ENCODE measurements at places on chromosomes 3 and 15.

GRCh38 chr15:83106994-83107840 lies at the start of gene TM6SF1:
TM6SF1 (plus strand) TSS chr15:83107645; CDS start chr15:83107681, 36 bp downstream.
- DNase-seq: no peak

- DNase-seq: no peak
These were observed 121.1 kb downstream of the OXSM start for GRCh38 chr3:25910997-25911396.

GRCh38 chr3:111787556-111788463 lies 71.3 kb upstream of the PHLDB2 start:
- DNase-seq: no peak

DNA sequence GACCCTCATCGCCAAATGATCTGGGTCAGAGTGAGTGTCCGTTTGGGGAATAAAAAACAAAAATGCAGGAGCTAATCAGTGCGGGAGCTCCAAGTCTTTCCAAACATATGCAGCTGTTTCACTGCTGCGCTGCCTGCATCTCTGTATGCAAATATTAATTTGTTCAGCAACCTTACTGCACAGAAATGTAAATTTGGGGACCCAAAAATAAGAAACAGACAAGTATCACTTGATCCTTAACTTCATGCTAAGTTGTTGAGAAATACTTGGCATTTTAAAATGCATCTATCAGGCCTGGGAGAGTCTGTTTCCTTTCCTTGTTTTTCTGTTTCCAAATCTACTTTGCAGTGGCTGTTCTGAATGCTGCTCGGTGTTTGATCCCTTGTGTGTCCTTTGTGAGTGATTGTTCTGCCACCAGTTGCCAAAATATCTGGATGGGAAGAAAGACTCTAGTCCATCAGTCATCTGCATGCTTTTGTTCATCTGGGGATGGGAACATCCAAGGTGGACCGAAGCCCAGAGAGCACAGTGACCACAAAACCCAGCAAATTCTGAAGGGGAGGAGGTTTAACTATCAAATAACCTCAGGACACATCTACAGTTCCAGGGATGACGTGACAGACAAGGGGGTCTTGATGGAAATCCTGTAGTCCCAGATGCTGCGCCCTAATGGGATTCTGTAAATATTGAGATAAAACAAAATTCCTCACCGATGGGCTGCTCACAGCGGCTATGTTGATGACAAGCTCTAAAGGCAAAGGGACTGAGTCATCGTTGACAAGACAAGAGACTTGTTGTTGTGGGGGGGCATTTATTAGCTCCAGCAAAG lies 199.5 kb upstream of the WNT5A start:
- DNase-seq: no peak

DNA sequence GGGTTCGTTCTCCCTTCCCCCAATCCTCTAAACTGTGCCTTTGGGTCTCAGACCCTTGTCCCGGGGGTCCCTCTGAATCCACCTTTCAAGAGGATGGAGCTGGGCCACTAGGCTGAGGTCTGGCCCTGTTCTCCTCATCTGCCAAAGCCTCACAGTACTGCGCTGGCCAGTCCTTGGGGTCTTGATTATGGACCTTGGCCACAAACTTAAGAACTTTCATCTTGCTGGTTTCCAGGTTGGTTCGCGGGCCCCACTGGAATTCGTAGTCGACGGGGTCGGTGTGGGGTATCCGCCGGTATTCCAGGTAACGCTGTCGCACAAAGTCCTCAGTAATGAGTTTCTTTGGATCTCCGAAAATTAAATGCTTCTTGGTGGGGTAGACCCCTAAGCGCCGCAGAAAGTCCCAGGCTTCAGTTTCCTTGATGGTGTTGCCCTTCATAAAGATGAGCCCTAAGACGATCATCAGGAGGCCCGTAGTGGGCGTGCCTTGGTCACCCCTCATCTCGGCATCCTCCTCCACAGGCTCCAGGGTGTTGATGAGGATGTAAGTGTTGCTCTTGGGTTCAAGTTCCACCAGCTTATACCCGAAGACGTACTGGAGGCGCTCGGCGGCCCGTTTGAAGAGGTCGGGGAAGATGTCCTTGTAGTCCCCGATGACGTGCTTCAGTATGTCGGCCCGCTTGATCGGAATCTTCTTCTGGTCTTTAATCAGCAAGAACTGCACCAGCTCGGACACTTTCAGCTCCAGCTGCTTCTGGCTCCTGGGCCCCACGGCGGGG lies 727 bp downstream of the NSMCE3 start:
- DNase-seq: peak; percentile 43

GRCh38 chr3:114380233-114380651 lies 86.4 kb downstream of the TIGIT start:
- no peak for DNase-seq

DNA sequence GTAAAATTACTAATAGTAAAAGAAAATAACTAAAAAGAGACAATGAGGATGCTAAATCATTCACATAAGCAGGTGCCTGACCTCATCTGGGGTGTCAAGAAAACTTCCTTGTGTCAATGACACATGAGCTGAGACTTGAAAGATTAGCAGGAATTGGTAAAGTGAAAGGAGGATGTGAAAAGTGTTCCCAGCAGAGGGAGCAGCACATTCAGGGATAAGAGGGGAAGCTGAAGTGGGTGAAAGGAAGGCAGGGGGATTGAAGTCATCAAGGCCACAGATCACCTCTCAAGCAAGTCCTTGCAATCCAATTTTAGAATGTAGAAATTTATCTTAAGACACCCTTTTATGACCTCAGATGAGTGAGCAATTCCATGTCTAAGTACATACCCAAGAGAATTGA lies 60.2 kb upstream of the ACP3 start:
- peak; percentile 32 for DNase-seq

- no peak for DNase-seq
These were observed 4.3 kb downstream of the RIOX2 start for GRCh38 chr3:97967966-97968365.

GRCh38 chr15:61159901-61160300 lies 69.2 kb downstream of the RORA start:
- DNase-seq: no peak

DNA sequence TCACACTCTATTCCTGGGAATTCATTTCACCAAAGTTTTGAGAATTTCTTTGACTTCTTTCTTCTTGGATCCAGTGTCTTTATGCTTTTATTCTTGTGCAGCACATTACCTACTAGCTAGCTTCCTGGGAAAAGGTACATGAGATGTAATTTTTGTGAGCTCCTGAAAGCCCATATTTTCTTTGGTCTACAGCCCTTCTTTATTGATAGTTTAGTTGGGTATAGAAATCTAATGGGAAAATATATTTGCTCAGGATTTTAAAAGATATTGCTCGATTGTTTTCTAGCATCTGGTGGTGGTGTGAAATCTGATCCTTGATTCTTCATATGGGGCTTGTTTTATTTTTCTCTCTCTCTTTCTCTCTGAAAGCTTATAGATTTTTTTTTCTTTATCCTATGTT lies 45.8 kb downstream of the FOXB1 start:
- DNase-seq: no peak

DNA sequence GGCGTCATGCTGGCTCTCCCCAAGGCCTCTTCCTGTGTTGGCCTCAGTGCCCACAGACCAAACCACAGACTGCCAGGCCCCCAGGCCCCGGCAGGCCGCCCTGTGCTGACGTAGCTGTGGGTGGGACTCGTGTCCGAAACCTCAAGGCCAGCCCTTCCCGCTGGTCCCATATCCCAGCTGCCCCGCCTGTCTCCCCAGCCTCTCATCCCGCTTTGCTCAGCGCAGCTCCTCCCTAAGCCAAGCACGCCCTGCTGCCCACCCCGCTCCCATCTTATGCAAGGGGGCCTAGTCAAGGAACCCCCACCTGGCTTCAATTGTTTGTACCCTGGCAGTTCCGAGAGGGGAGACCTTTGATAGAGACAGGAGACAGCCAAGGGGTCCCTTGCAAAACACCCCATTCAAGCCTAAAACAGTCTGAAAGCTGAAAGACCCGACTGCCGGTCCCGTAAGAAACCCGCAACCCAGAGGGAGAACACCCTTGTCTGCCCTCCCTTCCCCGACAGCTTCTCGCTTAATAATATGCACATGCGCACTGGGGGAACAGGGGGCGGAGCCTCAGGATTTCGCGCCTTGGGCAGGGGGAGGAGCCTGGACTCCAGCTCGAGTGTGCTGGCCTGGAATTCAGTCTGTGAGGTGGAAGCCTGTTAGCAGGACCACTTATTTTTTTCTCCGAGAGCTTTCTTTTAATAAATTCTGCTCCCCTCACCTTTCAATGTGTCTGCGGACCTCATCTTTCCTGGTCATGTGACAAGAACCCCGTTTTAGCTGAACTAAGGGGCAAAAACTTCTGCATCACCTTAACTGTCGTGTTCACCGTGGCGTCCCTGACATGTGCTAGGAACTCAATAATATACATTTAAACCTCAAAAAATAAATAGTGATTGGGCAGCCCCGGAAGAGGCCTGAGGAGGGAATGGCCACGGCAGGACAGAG lies 17.2 kb downstream of the TNFAIP8L3 start:
- DNase-seq: no peak

DNA sequence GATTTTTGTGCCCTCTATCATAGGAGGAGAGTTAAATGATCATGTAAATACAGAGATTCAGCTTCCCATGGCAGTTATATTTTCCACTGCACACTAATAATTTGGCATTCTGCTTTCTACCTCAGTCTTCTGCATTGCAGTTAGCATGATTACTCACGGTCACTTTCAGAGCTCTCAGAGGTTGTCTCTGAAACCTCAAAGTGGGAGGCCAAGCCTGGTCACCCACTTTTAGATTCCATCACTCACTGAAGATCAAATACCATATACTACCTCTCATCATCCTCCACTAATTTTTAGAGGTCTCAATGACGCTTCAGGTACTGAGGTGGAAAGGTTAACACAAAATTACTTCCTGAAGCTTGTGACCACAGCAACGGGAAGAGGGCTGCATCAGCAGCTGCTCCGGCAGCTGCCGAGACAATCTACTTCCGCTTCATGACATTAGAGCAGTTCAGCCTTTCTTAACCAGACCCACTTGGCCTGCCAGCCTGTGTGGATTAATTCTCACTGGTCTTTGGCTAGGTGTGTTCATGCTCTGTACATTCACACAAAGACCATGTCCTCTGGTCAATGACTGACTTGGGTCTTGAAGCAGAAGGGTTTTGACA lies 416.4 kb upstream of the PDZRN3 start:
- no peak for DNase-seq

GRCh38 chr3:191257286-191257685 lies 58.2 kb downstream of the OSTN start:
- no peak for DNase-seq

- DNase-seq: no peak
These were observed 176.1 kb downstream of the TCF12 start for GRCh38 chr15:57094321-57095257.

DNA sequence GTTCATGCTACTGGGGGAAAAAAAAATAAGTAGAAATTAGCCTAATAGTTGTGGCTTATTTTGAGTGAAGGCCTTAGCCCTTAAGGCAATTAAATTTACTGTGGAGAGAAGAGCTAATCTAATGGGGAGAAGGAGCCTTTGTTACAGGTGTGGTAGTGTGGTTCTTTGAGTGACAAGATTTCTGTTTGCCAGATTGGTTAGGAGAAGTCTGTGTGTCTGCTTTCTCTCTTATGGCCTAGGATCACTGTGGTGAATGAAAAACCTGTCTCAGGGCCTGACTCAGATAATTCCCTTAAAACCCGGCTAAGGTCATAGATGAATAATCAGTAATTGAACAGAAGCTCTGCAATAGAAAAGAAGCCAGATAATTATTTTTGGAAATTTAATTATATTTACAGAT lies 27.0 kb downstream of the OPA1 start:
- no peak for DNase-seq

GRCh38 chr3:173702561-173702960 lies 305.0 kb downstream of the NLGN1 start:
- peak; percentile 18 for DNase-seq

DNA sequence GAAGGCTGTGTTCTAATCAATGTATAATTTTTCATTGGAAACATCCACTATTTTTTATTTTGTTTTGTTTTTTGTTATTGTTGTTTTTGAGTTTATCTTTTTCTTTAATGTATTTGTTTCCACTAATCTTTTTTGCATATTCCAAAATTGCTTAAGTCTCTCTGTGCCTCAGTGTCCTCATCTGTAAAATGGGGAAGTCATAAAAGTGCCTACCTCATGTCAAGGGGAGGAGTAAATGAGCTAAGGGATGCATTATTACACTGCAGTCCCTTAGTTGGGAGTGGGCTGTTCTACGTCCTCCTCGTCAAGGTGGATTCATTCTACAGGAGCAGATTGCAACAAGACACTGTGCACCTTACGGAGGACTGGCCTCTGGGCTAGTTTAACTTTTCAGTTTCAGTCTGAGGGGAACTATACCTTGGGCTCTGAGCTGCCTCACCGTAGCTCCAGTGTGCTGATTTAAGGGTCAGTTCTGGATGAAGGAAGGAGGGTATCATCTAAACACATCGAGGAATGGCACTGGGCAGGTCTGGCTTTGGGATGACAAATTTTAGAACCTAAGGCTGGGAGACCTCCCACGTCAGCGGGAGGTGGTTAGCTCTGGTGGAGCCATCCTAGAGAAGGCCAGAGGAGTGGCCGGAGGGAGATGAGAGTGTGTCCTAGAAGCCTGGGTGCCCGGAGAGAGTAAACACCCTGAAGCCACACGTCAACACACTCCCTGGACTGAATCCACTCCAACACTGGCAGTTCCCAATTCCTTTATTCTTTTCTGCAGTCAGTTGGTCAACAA lies 5.1 kb upstream of the SRP14 start:
- no peak for DNase-seq

DNA sequence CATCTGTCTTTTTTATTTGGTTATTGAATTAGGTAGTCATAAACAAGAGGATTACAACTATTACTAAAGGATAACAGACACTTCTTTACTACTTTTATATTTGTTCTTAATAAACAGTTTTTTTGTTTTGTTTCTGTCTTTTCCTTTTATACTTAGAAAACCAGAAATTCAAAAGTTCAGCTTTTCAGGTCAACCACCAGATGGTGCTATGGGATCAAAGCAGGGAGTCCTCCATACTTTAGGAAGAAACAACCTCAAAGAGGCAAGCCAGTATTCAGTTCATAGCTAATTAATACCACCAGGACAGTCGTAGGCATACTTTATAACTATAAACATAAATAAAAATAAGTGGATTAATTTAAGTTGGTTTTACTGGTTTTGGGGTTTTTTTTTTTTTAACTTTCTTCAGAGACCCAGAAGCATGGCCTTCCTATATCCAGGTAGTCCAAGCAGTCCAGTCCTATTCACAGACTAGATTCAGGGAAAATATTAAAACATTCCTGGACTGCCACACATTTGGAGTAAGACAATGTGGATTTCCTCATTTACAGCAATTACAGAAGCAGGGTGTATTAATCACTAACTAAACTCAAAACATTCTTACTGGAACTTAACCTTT lies 16.0 kb upstream of the EID1 start:
- DNase-seq: peak; percentile 61

- DNase-seq: no peak
These were observed 227.6 kb downstream of the MFSD1 start for GRCh38 chr3:159029306-159030026.

GRCh38 chr3:123444023-123444422 lies 4.9 kb downstream of the ADCY5 start:
- DNase-seq: peak; percentile 4

DNA sequence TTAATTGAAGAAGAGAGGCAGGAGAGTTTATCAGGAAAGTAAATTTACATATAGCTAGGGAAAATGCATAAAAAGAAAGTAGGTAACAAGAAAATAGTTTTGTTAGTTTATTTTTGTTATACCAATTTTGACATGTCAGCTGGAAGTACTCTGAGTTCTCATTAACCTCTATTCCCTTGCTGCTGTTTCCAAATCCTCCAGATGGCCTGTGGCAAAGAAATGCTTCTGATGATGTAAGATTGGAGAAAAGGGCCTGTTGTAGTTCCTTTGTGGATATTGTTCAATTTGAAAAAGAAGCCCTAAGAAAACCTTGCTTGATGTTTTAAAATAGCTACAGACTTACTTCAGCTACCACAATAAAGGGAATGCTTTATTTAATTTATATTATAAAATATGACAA lies 192.9 kb upstream of the SLITRK3 start:
- DNase-seq: no peak

All from NCI-H1092 treated with DMSO at 0.1 percent for 48 hours (cell line).